ENCODE measurements at places on chromosomes 11 and 22.

- no peak overlapping the region for H3K27ac ChIP-seq
- no peaks in the 10 kb centered on the region for H3K4me1 ChIP-seq
- peaks cover 8% of the 10 kb centered on the region for H3K36me3 ChIP-seq
- no peak overlapping the region for H3K4me3 ChIP-seq
- no peaks in the 10 kb centered on the region for H3K27me3 ChIP-seq
- DNase-seq: no peak
Observed at GRCh38 chr11:103652013-103652412, 384.4 kb upstream of the DDI1 start.

DNA sequence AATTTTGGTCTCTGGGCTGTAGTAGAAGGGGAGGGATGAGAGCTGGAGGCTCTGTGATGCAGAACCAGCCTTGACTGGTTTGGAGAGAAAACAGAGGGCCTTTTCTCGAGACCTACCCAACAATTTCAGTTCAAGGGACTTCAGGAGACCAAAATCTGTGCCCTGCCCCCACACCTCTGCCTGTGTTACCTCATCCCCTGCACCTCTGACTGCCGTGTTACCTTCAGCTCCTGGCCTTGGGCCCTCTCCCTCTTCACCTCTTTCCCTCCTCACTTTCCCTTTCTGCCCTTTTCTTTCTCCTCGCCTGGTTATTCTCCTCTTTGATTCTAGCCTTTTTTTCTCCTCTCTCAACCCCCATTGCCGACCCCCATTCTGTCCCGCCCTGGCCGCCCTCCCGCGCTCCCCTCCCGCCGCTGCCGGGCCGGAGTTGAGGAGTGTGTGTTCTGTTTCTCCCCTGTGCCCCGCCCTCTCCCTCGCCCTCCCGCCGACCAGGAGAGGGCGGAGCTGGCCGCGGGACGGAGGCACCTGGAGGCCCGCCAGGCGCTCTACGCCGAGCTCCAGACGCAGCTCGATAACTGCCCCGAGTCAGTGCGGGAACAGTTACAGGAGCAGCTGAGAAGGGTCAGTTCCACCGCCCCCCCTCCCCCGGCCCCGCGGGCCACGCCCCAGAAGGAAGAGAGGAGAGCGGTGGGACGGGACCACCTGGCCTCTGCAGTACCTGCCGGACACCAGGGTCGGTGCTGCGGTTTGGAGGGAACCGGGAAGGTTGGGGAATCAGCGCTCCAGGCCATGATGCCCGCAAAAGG is 27.2 kb downstream of the PHLDB1 start:
- peaks cover 12% of the 10 kb centered on the region for H3K4me1 ChIP-seq
- H3K27ac ChIP-seq: peak overlapping the region; percentile 32
- no peaks in the 10 kb centered on the region for H3K27me3 ChIP-seq
- H3K36me3 ChIP-seq: peaks cover 34% of the 10 kb centered on the region

GRCh38 chr11:80388130-80388529 is 947.3 kb upstream of the TENM4 start:
- no peaks in the 10 kb centered on the region for H3K27me3 ChIP-seq
- H3K4me1 ChIP-seq: no peaks in the 10 kb centered on the region
- H3K36me3 ChIP-seq: no peaks in the 10 kb centered on the region

GRCh38 chr11:45108070-45109064 is 38.1 kb upstream of the PRDM11 start:
- no peak overlapping the region for H3K4me3 ChIP-seq
- no peaks in the 10 kb centered on the region for H3K36me3 ChIP-seq
- no peaks in the 10 kb centered on the region for H3K27me3 ChIP-seq
- no peak overlapping the region for H3K27ac ChIP-seq

GRCh38 chr11:26983645-26984044 is 10.3 kb upstream of the FIBIN start:
- no peak overlapping the region for H3K27ac ChIP-seq
- peaks cover 19% of the 10 kb centered on the region for H3K36me3 ChIP-seq
- DNase-seq: peak; percentile 29
- no peaks in the 10 kb centered on the region for H3K27me3 ChIP-seq

GRCh38 chr11:72088076-72088808 is 7.6 kb downstream of the LRRC51 start:
- H3K27me3 ChIP-seq: no peaks in the 10 kb centered on the region
- H3K4me1 ChIP-seq: no peaks in the 10 kb centered on the region
- DNase-seq: no peak
- H3K36me3 ChIP-seq: peaks cover 8% of the 10 kb centered on the region

DNA sequence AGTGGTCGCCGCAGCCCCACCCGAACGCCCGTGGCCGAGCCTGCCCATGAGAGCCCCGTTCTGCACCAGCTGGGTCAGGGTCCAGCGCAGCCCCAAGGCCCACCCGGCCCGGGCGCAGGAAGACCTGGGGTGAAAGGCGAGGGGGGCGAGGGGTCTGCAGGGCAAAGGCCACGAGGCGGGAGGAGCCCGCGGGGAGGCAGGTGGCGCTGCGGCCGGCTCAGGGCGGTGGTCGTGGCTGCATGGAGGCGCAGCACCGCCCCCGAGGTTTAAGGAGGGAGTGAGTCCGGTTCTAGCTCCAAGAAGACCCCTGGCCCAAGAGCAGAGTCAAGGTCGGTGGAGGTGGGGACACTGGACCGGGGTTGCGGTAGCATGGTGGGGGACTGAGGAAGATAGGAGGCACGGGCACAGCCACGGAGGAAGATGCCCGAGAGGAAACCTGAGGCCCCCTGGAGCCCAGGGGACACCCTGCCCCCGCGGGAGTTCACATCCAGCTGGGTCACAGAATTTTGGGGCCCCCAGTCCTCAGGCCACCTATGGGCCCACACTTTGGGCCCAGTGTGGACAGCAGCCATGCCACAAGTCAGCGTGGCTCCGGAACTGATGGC is 514 bp upstream of the HDAC10 start:
- H3K4me3 ChIP-seq: peak overlapping the region; percentile 76
- DNase-seq: no peak
- no peaks in the 10 kb centered on the region for H3K4me1 ChIP-seq
- peaks cover 3% of the 10 kb centered on the region for H3K36me3 ChIP-seq

- H3K36me3 ChIP-seq: no peaks in the 10 kb centered on the region
- no peak for DNase-seq
- peak overlapping the region; percentile 55 for H3K4me3 ChIP-seq
Observed at GRCh38 chr11:130426223-130426836, 2.1 kb downstream of the ADAMTS8 start.

- no peak overlapping the region for H3K4me3 ChIP-seq
- peaks cover 19% of the 10 kb centered on the region for H3K36me3 ChIP-seq
- no peak overlapping the region for H3K27ac ChIP-seq
- no peak for DNase-seq
- no peaks in the 10 kb centered on the region for H3K27me3 ChIP-seq
Observed at GRCh38 chr11:73942010-73942409, 8.8 kb upstream of the DNAJB13 start.

- no peak overlapping the region for H3K27ac ChIP-seq
- no peaks in the 10 kb centered on the region for H3K27me3 ChIP-seq
- H3K36me3 ChIP-seq: no peaks in the 10 kb centered on the region
- H3K4me3 ChIP-seq: no peak overlapping the region
- no peak for DNase-seq
Observed at GRCh38 chr11:21814169-21814568, 378.7 kb upstream of the ANO5 start.

Measured in H9 (cell line).